Stimulated activated CD4-positive, alpha-beta T cell treated with anti-CD3 and anti-CD28 coated beads, Interleukin-2, amount 100 ng/mL, for 24 hours (primary cell): ENCODE measurements at places on chromosomes 5 and 9.

- no peak for DNase-seq
These were observed 95.6 kb downstream of the NDFIP1 start for GRCh38 chr5:142204219-142204618.

- DNase-seq = no peak
These were observed 67.2 kb downstream of the ZNF354C start for GRCh38 chr5:179127136-179128040.

DNA sequence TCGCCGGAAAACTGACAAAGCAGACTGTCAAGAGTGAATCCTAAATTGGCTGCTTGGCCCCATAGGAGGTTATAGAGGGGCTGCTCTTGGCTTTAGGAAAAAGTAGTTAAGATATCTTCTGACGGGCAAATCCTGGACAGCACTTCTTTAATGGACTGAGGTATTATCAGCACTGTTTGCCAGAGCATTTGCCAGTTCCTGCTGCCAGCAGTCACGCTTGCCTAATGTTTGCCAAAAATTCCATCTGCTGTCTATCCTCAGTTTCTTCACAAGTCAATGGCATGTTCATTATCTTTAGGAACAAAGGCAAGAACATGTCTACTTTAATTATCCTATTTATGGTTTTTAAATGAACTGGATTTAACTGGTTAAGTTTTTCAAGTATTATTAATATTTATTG is 25.8 kb upstream of the SREK1 start:
- no peak for DNase-seq

GRCh38 chr5:72608297-72608696 is 101.1 kb upstream of the ZNF366 start:
- no peak for DNase-seq

- no peak for DNase-seq
These were observed 191.1 kb upstream of the DMRT1 start for GRCh38 chr9:650362-650761.

- DNase-seq = no peak
These were observed 27.6 kb downstream of the DIMT1 start for GRCh38 chr5:62376064-62376463.

GRCh38 chr5:132489051-132489770 is 1.4 kb downstream of the IRF1 start:
- DNase-seq = peak; percentile 39

DNA sequence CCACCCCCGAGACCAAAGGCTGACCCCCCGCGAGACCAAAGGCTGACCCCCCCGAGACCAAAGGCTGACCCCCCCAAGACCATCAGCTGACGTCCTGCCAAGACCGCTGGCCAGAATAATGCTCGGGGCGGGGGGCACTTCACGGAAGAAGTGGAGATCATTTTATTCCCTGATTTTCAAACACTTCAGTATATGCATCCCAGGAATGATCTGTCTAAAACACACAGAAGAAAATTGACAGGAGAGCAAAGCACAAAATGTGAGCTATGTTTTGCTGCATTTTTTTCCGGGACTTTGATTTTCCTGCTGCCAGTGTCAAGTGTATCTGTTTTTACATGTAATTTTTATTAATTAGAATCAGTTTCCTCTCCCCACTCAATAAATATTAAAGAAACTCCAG is 67.1 kb downstream of the ADAMTS2 start:
- DNase-seq = no peak

- no peak for DNase-seq
These were observed 35.4 kb downstream of the CXXC5 start for GRCh38 chr5:139683295-139684271.

- no peak for DNase-seq
These were observed 17.5 kb downstream of the ARL15 start for GRCh38 chr5:54292866-54293265.

DNA sequence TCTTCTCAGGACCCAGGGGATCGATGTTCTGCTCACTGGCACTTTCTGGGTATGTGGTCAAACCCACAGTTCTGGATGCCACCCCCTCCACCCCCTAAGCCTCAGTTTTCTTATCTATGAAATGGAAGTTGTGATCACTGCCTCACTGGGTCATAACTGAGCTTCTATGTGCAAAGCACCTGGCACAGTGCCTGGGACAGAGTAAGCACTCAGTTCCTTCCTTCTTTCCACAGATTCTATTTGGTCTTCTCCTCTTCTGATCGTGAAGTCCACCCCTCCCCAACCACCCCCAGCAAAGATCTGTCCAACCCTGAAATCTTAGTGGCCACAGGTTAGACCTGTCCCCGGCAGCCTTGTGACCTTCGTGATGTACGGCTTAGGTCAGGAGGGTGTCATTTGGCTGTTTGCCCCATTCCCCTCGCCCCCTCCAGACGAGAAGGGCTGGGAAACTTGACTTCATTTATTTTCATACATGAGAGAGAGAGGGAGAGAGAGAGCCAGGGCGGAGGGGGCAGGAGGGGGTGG is 181.4 kb downstream of the FGF18 start:
- DNase-seq = no peak

GRCh38 chr5:61625681-61626621 is 293.9 kb downstream of the ZSWIM6 start:
- DNase-seq = no peak

DNA sequence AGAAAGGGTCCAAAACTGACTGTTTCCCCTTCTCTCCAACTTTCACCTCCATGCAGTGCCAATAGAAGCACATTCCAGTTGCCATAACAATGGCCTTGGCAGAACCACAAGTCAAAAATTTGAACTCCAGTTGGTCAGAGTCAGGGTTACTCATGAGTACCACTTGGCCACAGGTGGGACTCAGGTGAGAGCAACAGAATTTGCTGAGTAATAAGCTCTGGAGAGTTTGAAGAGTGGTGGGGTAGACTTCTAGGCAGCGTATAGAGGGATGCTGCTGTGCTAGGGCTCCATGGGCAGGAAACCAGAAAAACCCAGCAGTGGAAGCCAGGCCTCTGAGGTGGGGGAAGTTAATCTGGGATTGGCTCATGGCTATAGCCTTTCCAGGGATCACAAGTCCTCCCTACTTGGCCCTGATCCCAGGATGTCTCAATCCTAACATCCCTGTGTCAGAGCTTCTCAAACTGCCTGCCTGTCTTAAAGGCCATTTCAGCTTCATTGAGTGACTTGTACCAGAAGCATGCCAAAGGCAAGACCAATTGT is 30.2 kb downstream of the SNX18 start:
- DNase-seq = no peak

- DNase-seq = peak; percentile 2
These were observed 65.3 kb upstream of the SMC2 start for GRCh38 chr9:104028827-104029226.

GRCh38 chr9:104748359-104749031 is 1.0 kb downstream of the NIPSNAP3A start:
- DNase-seq = no peak

DNA sequence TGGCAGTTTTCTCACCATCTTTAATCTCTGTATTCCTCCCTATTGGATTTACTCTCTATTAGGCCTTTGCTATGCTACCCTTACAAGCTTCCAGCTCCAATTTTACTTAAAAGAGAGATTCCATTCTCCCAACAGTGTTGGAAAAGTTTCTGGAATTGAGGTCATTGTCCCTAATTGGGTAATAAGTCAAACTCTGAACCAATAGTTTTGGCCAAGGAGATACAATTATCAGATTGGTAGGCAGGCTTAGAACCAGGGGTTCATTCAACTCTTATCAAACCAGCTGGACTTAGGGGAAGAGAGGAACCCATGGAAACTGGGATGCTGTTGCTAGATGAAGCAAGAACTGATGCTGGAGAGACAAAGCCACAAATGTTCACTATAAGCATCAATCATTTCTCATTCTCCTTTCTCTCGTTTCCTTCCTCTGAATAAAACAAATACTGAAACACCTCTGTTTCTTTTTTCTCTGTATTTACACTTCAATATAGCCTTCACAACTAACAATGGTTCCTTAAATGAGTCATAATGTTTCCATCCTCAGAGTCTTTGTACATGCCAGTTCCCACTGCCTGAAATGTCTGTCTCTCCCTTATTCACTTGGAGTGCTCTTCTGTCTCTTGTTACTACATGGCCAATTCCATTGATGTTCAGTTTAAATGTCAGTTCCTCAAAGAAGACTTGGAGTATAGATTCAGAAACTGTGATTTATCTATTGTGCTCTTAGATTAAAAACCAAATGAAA is 587.3 kb downstream of the GABRG2 start:
- DNase-seq = no peak

GRCh38 chr5:43560128-43560527 is 3.3 kb upstream of the PAIP1 start:
- DNase-seq = no peak

DNA sequence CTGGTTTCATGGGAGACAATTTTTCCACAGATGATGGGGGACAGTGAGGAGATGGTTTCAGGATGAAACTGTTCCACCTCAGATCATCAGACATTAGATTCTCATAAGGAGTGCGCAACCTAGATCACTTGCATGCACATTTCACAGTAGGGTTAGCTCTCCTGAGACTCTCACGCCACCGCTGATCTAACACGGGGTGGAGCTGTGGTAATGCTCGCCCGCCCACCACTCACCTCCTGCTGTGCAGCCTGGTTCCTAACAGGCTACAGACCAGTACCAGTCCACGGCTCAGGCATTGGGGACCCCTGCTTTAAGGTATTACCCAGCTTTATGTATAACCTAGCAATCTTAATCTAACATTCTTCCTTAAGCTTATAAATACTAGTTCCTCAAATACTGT is 35.6 kb downstream of the TTC39B start:
- DNase-seq = peak; percentile 26

GRCh38 chr5:148606296-148606695 is 48.0 kb downstream of the HTR4 start:
- no peak for DNase-seq

- DNase-seq = no peak
These were observed 217.2 kb upstream of the TBCA start for GRCh38 chr5:77993141-77993854.
